ENCODE measurements at places on chromosomes 4 and X. TPM values are rescaled to one million over a fixed set of nuclear protein-coding genes. Genes with fewer than 3 reads are reported as not detected.

WNK3 gene
- 0.24 TPM for total RNA-seq

RASGEF1B gene
- 24.5 TPM for total RNA-seq

UCP1 gene
- not detected for total RNA-seq

IGFBP7 gene
- total RNA-seq = 58.5 TPM

GUCY1A1 gene
- 14.7 TPM for total RNA-seq

DNA sequence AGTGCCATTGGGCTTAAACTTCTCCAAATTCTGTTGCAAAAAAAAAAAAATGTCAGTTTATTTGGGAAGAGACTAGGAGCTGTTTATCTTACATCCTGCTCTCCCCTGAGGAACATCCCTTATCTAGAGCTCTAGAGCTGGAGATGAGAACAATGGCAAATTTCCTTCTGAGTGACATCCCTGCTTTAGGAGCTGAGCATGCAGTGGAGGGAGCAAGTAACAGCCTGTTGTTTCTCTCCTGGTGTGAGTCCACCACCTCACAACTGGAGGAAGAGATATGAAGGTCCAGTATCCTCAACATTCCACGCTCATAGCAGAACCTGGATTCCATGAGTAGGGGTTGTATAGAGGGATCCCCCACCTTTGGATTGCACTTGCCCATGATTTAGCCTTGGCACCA, 676.4 kb downstream of the PCDH18 start:
- no peak overlapping the region for H3K27ac ChIP-seq
- no peaks in the 10 kb centered on the region for H3K27me3 ChIP-seq
- no peak for DNase-seq
- no peak overlapping the region for H3K4me3 ChIP-seq

GRCh38 chr4:22986262-22986661, 293.5 kb downstream of the GBA3 start:
- H3K4me3 ChIP-seq = no peak overlapping the region
- no peak for DNase-seq
- no peaks in the 10 kb centered on the region for H3K36me3 ChIP-seq
- H3K27me3 ChIP-seq = no peaks in the 10 kb centered on the region
- H3K4me1 ChIP-seq = no peaks in the 10 kb centered on the region

DNA sequence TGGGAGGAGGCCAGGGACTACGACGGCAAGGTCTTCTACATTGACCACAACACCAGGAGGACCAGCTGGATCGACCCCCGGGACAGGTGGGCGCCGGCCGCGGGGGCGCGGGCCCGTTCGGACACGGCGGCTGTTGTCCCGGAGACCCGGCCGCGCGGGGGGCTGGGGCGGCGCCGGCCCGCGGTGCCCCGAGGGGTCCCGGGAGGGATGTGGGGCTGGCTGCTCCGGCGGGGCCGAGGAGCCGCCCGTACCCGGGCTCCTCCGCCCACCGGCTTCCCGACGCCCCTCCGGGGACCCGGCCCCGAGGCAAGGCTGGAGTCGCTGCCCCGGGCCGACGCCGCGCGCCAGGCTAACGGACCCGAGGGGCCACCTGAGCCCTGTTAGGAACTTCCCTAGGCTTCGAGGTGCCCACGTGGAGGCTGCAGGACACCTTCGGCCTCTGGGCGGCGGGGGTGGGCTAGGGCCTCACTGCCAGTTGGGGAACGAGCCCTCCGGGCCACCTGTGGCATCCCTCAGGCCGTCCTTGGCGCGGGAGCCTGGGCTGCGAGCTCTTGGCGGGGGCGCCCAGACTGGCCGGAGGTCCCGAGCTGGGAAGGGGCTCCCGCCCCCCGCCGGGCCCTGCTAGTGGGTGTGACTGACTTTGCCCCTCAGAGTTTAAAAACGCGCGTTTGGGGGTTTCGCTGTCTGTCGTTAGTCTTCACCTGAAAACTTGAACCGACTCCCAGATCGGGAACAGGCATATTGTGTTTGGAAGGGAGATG, 660 bp downstream of the WWC2 start:
- H3K27me3 ChIP-seq = peaks cover 33% of the 10 kb centered on the region
- peaks cover 6% of the 10 kb centered on the region for H3K4me1 ChIP-seq
- H3K36me3 ChIP-seq = no peaks in the 10 kb centered on the region

Data from colonic mucosa (tissue), 4 donors.